ENCODE measurements at places on chromosomes 4 and X.

DNA sequence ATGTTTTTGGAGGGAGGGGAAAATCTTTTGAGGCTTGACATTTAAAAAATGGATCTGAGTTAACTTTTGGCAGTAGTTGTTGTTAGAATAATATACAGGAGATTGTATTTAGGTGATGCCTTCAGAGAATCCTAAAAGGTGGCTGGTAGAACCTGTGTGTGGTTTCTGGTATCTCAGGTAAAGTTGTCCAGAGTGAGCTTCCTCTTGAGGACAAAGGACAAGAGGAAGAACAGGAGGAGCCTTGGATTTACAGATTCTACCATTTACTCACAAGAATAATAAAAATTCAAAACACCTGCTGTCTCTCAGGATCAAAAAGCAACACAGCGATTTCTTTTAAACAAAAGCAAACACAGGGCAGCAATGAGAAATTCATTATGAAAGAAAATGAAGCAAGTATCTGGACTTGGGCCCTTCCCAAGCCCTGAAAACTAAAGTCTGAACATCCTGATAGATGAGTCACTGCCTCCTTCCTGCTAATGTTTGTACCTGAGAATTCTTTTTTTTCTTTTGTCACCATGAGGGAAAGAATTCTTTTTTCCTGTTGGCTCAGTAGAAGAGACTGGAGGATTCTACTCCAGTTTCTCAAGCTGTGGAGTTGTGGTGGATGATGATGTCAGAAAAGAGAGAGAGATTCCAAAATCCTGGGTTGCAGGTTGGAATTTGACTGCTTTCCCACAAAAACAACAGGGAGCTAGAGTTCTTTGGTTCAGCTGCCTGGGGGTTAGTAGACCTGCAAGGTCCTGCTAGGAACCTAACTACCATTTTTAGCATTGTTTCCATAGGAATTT lies 31.5 kb upstream of the RAPGEF2 start:
- DNase-seq, result no peak

- no peak for DNase-seq
Measured at GRCh38 chr4:97912156-97912555, 231.1 kb downstream of the STPG2 start.

DNA sequence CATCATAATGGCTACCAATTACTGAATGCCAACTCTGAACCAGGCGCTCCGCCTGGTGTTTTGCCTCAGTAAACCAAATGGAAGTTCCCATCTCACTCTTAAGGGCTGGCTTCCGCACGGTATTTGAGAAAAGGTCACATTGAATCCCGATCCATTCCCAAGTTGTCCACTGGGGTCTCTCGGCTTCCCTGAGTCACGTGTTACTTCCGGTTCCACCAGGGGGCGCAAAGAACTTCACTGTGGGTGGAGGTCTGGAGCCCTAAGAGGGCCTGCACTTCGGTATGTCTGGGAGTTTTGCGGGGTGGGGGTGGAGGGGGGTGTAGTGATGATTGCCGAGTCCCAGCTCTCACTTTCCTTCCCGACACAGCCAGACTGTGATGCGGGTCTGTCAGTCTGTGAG lies 13.4 kb upstream of the NHS start:
- no peak for DNase-seq

DNA sequence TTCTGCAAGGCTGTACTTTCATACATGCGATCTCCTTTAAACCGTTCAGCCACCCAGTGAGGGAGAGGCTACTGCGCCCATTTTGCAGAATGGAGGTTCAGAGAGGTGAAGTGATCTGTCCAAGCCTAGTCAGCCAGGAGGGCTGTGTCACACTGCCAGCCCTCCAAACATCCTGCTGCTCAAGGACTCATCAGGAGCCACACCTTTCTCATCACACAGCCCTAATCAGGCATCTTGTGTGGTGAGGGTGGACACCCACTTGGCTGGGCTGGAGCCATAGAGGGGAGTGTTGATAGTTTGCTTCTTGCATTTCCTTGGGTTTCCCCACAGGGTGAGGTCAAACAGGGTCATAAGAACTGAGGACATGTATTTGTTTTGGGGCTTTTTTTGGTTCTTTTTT lies 5.4 kb upstream of the CXCR3 start:
- DNase-seq, result no peak

DNA sequence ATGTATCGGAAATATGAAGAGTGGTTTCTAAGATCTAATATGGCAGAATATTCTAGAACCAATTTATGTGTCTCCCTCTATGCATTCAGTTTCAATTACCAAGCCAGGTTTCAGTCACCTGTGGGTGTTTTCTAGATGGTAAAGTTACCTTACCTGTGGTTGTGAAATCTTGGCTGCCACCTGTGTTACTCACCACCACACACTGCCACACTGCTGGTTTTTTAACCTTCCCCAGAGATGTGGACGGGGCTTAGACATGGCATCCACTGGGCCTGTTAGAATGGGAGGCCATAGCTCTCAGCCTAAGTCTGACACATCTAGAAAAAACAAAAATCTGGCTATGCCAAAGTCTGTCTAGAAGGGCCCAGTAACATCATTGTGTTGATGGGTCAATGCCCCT lies 896.5 kb upstream of the PABPC4L start:
- DNase-seq, result no peak

DNA sequence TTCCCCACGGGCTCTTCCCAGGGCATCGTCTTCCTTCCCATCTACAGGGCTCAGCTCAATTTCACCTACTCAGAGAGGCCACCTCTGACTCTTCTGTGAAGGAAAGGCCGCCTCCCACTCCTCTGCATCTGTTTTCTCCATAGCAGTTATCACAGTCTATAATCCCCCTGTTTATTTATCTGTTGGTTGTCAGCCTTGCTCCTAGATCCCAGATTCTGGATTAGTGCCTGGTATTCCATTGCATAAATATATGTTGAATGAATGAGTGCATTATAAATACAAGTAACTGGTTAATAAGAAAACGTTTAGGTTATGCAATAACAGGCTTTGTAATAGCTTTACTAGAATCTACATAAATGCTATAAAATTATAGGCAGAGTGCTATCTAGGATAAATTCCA lies 52.9 kb downstream of the NSG1 start:
- no peak for DNase-seq

DNA sequence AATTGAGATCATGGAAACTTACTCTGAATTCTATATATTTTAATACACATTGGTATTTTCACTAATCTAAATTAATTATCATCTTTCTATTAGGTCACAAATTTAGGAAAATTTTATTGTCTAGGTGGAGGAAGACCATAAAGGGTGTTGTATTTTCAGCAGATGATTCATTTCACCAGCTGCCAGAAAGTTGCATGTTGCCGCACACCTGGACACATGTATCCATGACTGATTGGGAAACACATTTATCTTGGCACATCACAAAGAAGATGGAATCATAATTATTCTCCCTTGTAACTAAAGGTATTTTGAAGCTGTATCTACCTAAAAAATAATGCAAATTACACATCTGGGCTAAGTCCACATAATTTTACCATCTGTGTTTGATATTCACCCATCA lies 33.1 kb downstream of the SLC7A11 start:
- DNase-seq, result no peak

Measured in stimulated activated CD4-positive, alpha-beta T cell treated with anti-CD3 and anti-CD28 coated beads, Interleukin-1b, Interleukin-23, amount 100 ng/mL, for 24 hours (primary cell).